ENCODE measurements at places on chromosomes 16 and 17.

- no peak for DNase-seq
These were observed 587 bp downstream of the HS3ST4 start for GRCh38 chr16:25692351-25692741.

GRCh38 chr17:66040402-66040801 is 151.5 kb downstream of the CEP112 start:
- no peak for DNase-seq

DNA sequence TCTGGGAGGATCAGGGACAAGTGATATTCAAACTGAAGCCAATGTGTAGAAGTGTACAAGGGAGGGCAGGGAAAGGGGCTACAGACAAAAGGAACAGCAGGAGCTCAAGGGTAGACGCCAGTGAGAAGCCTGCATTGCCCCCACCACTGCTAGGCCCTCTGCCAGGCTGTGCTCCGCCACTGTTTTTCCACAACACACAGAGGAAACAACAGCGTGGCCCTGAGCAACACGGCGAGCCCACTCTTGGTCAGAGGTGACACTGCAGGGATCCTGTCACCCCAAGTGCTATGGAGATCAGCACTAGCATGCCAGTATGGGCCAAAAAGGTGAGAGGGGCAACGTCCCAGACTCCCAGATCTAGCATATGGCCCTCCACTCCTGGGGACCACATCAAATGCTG is 23.4 kb downstream of the MYO18A start:
- no peak for DNase-seq

DNA sequence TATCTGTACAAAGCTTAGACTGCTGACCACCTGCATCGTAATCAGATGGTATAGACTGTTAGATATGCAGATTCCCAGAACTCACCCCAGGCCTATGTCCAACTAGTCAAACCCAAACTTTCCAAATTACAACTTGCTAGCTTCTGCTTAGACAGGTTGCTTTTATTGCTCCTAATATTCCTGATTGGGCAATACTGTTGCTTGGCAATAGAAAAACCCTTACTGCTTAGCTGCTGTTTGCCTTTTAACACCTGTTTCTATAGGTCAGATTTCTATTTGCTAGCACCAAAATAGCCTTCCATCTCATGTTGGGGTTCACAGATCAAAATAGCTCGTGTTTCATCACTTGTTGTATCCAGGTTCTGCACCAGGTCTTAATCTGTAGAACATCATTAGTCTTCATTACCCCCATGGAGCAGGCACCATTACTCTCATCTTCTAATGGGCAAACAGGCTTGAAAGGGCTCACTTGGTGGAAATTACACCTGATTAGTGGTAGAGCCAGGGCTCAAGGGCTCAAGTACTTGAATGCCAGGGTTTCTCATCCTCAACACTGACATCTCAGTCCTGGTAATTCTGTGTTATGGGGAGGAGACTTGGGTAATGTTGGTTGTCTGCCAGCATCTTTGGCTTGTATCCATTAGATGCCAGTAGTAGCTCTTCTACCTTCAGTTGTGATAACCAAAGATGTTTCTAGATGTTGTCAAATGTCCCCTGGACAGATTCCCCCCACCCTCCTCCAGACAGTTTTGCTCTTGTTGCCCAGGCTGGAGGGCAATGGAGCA is 2.7 kb downstream of the ZP2 start:
- no peak for DNase-seq

GRCh38 chr16:23521037-23521743 is 10.9 kb upstream of the GGA2 start:
- no peak for DNase-seq

DNA sequence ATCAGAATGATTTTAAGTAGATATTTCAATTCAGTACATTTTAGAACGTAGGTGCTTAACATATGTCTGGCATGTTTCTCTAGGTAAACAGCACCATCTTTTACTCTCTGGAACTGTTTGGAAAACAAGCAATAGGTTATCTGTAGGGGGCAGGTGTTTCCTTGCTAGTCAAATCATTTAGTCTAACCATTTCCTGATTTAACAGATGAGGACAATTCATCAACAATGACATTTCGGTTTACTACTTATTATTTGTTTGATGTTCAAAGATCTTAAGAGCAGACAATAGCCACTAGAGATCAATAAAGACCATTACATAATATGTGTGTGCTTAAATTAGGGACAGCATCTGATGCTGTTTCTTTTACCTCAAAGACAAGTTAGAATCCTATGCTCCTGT is 173.1 kb downstream of the CEP112 start:
- no peak for DNase-seq

- DNase-seq = no peak
These were observed 168.2 kb upstream of the CACNG3 start for GRCh38 chr16:24087891-24088410.

DNA sequence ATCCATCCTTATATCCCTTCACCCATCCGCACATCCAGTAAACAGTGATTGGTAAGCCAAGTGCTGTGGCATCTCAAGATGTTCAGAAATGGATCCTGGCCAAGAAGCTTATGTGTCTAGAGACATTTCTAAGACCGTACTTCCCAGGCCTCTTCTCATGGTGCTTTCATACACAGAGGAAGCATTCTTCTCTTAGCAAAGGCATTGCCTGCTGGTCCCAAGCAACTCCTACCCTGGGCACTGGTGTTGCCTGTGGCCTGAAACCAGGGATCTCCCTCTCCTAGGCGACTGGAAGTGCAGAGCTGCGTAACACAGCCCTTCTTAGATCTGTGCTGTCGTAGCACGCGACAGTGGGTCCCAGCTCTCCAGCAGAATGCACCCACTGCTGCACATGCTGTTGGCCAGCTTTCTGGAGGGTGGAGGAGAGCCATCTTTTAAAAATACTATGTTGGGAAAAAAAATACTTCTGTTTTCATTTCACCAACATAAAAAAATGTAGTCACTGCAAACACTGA is 182.9 kb downstream of the CCDC182 start:
- DNase-seq = no peak

GRCh38 chr17:76744747-76745146 is 6.8 kb downstream of the MFSD11 start:
- DNase-seq = no peak

- DNase-seq = no peak
These were observed 5.5 kb downstream of the LIMD2 start for GRCh38 chr17:63694229-63694949.

- no peak for DNase-seq
These were observed 38.9 kb downstream of the LMF1 start for GRCh38 chr16:931626-932500.

- peak; percentile 85 for DNase-seq
These were observed 145.0 kb downstream of the SEC14L1 start for GRCh38 chr17:77285594-77286390.

- no peak for DNase-seq
These were observed 986 bp upstream of the ELOB start for GRCh38 chr16:2777903-2778629.

GRCh38 chr16:23301251-23302044 is 654 bp upstream of the SCNN1B start:
- DNase-seq = no peak

- DNase-seq = no peak
These were observed 3.0 kb downstream of the CYLD start for GRCh38 chr16:50744881-50745280.

- no peak for DNase-seq
These were observed 3.9 kb downstream of the TELO2 start for GRCh38 chr16:1497014-1497598.

GRCh38 chr17:76645481-76645880 is 1.9 kb upstream of the ST6GALNAC1 start:
- no peak for DNase-seq

- DNase-seq = no peak
These were observed 102.6 kb upstream of the CREBBP start for GRCh38 chr16:3983081-3983520.

DNA sequence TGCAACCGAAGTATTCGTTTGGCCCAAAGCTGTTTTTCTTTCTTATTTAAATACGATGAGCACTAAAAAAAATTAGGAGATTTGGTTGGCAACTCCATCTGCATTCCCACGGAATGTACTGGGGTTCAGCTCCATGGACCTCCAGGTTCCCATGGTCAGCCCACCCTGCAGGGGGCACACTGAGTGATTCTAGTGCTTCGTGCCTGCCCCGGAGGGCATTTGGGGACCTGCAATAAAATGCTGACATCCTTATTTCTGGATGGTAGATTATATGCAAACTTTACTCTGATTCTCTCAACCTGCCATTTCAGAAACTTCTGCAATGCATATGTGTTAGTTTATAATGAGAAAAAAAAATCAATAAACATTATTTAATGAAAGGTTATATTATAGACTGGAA is 339.4 kb downstream of the XYLT1 start:
- DNase-seq = no peak

DNA sequence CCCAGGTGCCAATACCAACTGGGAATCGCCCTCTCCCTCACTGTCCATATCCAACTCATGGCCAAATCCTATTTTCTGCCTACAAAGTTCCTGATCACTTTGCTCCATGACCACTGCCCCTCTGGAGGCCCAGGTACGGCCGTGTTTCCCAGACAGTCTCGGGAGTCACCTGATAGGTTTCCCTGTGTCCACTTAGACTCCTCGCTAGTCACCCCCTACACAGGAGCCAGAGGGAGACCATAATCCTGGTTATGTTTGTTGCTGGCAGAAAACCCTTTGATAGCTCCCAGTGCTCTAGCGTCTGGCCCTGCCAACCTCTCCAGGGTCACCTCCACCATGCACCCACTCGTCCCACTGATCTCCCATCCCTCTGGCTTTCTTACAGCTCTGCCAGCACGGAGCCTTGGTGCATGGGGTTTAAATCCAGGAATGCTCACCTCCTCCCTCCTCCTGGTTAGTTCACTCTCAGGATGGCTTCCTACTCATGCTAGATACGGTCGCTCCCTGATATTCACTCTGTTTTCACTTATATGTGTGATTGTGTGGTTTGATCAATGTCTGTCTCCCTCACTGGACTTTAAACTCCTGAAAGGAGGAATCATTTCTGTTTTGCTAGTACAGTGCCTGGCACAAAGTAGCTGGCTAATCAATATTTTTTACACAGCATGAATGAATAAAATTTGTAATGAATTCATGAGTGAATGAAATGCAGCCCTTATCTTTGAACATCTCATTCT is 7.5 kb upstream of the CALB2 start:
- no peak for DNase-seq

GRCh38 chr16:53619235-53619634 is 84.4 kb downstream of the RPGRIP1L start:
- DNase-seq = no peak
